ENCODE measurements at places on chromosomes 12 and 14.

DNA sequence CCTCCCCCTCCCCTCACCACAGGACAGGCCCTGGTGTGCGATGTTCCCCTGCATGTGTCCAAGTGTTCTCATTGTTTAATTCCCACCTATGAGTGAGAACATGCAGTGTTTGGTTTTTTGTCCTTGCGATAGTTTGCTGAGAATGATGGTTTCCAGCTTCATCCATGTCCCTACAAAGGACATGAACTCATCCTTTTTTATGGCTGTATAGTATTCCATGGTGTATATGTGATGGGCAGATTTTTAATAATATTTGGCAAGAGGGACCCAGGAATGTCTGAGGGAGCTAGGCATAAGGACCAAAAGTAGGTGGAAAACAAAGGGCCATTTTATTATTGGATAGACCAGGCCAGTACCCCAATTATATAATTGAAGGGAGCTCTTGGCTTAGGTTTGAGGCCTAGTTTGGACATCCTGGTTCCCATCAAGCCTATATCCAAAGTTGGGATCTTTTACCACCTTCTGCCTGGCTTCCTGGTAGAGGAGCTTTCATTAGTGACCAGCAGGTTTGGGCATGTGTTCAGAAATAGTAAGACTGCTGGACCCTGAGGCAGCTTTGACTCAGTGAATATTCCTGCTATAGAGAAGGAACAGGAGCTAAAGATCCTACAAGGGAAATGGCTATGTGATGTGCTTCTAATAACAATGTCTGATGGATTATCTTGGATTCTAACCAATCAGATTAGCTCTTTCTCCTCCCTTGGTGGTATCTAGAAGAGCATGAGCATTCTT, 76.0 kb downstream of the CAND1 start:
- no peak for DNase-seq

DNA sequence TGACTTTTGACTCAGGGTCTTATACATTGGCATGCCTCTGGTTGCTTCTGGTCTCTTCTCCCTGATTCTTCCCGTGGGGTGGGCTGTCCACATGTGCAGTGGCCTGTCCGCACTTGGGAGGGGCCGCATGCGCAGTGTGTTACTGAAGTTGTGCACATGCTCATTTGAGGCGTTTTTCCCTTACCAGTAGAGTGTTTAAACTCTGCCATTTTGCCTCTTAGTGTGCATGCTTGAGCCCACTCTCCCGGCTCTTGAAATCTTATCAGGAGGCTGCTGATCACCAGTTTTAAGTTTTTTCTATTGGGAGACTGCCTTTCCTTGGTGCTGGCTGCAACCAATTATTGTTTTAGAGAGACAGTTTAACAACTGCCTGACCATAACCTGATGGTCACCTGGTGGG, 32.1 kb upstream of the HECTD1 start:
- DNase-seq: no peak

GRCh38 chr14:76351941-76352340, 24.0 kb upstream of the ESRRB start:
- DNase-seq: no peak

GRCh38 chr12:109557805-109558204, 15.5 kb downstream of the MMAB start:
- no peak for DNase-seq

GRCh38 chr12:6542209-6543009, 8.1 kb downstream of the GAPDH start:
- no peak for DNase-seq

GRCh38 chr12:113932381-113933196, 33.5 kb downstream of the RBM19 start:
- DNase-seq: no peak

- DNase-seq: no peak
Observed at GRCh38 chr12:105239304-105239703, 3.3 kb upstream of the APPL2 start.

GRCh38 chr12:6199531-6200255, 507 bp upstream of the CD9 start:
- DNase-seq: no peak

DNA sequence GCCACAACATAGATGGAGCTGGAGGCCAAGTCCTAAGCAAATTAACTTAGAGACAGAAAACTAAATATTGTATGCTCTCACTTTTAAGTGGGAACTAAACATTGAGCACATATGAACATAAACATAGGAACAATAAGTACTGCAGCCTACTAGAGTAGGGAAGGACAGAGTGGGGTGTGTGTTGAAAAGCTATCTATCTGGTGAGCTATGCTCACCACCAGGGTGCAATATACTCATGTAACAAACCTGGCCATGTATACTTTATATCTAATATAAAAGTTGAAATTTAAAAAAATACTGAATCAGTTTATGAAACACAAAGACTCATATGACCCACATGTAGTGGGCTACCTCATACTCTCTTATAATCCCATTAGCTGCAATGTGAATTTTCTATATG, 1305.0 kb downstream of the LRFN5 start:
- DNase-seq: no peak

DNA sequence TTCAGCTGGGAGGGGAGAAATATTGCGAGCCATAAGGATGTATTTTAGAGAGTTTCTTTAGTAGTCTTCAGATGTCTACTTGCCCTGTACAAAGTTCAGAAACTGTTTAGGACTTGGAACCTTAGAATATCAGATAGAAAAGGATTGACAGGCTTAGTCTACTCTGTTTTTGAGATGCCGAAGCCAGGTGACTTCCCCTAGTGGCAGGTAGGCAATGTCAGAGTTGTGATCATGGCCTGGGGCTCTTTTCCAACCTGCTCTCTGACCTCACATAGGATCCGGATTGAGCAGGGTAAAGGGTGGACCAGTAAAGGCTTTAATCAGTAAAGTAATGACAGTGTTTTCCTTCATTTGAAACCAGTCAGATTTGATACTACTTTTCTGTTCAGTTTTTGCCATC, 59.6 kb downstream of the PRKCH start:
- DNase-seq: no peak

- peak; percentile 44 for DNase-seq
Observed at GRCh38 chr14:61452452-61452851, 131.1 kb downstream of the PRKCH start.

- no peak for DNase-seq
Observed at GRCh38 chr14:55847766-55848165, 267.8 kb downstream of the KTN1 start.

GRCh38 chr12:51171884-51172514, 936 bp downstream of the TFCP2 start:
- DNase-seq: peak; percentile 2

GRCh38 chr14:59630288-59630963, 53.8 kb upstream of the CCDC175 start:
- no peak for DNase-seq

DNA sequence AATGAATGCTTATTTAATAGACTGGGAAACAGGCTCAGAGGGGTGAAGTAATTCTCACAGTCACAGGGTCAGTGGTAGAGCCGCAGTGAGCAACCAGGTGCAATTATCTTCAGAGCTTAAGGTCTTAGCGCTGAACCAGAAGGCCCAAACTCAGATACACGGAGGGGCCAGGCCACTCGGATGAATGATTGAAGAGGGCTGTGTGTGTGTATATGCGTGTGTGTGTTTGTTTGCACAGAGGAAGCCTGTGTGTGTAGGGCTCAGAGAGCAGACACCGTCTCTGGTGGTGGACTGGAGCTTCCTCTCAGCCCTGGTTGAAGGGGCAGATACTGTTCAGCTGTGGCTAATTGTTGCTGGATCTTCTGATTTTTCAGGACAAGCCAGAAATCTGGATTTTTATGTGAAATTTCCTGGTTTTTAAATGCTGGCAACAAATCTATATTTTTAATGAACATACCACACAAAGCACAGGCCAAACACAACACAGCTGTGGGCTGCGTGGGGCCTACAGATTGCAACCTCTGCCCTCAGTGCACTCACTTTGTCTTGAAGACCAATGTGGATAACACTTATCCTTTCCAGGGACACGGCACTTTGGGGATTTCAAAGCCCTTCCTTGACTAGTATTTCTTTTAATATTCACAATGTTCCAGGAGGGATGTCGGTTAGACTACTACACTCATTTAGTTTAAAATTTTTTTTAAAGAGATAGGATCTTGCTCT, 94.5 kb upstream of the NRXN3 start:
- no peak for DNase-seq

DNA sequence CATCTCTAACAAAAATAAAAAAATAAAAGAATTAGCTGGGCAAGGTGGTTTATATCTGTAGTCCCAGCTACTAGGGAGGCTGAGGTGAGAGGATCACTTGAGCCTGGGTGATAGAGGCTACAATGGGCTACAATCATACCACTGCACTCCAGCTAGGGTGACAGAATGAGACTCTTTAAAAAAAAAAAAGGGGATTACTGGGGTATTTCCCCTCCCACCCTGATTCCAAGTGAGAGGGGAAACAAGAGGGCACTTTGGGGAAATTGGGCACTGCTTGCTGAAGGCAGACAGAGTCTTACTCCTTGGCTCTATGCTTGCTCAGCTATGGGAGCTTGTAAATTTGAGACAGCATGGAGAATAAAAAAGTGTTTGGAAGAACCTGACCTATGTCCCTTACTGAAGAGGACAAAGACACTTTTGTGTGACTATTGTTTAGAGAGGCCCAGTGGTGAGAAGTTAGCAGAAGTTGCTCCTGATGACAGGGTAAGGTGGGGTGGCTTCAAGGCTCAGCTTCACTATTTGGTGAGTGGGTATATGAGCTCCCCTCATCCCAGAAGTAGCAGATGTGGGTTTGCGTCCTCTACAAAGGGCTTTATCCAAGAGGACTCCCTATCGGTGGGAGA, 44.0 kb downstream of the KLRG1 start:
- DNase-seq: no peak

DNA sequence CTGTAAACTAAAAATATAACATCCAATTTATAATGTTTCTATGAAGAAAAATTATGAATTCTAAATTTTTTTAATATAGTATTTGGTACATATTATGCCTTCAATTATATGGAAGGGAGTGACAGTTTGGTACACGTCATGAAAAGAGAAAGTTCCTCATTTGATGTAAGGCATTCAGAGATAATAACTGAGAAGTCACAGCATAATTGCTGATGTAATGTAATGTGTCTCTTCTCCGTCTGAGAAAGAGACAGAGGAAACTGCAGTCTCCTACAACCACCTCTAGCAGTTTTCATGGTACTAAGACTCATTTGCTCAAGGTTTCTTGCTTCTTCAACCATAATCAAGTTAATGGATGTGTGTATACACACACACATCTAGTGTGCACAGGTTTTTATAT, 2.3 kb upstream of the CD69 start:
- no peak for DNase-seq

GRCh38 chr12:24062642-24063245, 113.3 kb upstream of the SOX5 start:
- no peak for DNase-seq

DNA sequence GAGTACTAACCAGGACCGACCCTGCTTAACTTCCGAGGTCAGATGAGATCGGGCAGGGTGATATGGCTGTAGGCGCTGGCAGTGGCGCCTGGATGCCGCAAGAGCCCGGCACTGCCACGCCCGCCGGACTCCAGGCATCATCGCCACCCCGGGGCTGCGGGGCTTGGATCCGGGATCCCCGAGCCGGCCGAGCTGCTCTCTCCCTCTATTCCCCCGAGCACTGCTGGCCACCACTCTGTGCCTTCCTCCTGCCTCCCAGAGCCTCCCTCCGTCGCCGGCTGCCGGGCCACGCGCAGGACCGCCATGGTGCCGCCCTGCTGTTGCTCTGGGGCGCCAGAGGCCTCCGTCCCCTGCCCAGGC, 153.2 kb upstream of the ALG10B start:
- no peak for DNase-seq

GRCh38 chr12:74415633-74416032, 122.0 kb upstream of the ATXN7L3B start:
- no peak for DNase-seq

Measured in stimulated activated CD4-positive, alpha-beta T cell treated with anti-CD3 and anti-CD28 coated beads, TNF-alpha, amount 100 ng/mL, for 48 hours (primary cell).